ENCODE measurements at places on chromosomes 7 and 10. TPM values are rescaled to one million over a fixed set of nuclear protein-coding genes. Genes with fewer than 3 reads are reported as not detected.

Gene SMO
- 5.0 TPM for total RNA-seq

Gene GPR141
- total RNA-seq, result 0.38 TPM

Gene TNS3
- 43.2 TPM for total RNA-seq

Gene NODAL
- total RNA-seq, result not detected

Gene PDE1C
- 181 TPM for total RNA-seq

Gene ABCB4
- 5.0 TPM for total RNA-seq

Gene GUSB
- total RNA-seq, result 16.1 TPM

Gene SPDYE8
- not detected for total RNA-seq

Gene MBLAC1
- total RNA-seq, result 2.6 TPM

Gene GPR26
- not detected for total RNA-seq

Gene CXCL12
- 117 TPM for total RNA-seq

Gene EGR2
- total RNA-seq, result 0.19 TPM

Gene SLC13A1
- total RNA-seq, result not detected

Gene CFAP69
- total RNA-seq, result 1.3 TPM

Gene HHEX
- 2.6 TPM for total RNA-seq

Gene AFAP1L2
- 5.3 TPM for total RNA-seq

Gene COL17A1
- not detected for total RNA-seq

Gene SFTPA1
- 0.22 TPM for total RNA-seq

Gene MRC1
- total RNA-seq, result 27.0 TPM

Gene HELLS
- 1.6 TPM for total RNA-seq

Gene SLC39A12
- not detected for total RNA-seq

Gene FZD8
- 6.6 TPM for total RNA-seq

Gene ARMC3
- not detected for total RNA-seq

Gene NPY4R
- total RNA-seq, result not detected

Gene ACBD7
- not detected for total RNA-seq

Gene RNF133
- total RNA-seq, result 0.51 TPM

Gene CALHM3
- total RNA-seq, result not detected

Gene ASAH2
- total RNA-seq, result 2.9 TPM

Gene HOXA10
- not detected for total RNA-seq

Gene PLXDC2
- 12.2 TPM for total RNA-seq

Gene UBN2
- 11.9 TPM for total RNA-seq

Gene SPAM1
- total RNA-seq, result not detected

Gene OR6V1
- total RNA-seq, result not detected

Gene NKX2-3
- not detected for total RNA-seq

Gene LIPF
- not detected for total RNA-seq

Gene RTKN2
- total RNA-seq, result not detected

Gene CUBN
- 0.22 TPM for total RNA-seq

Gene ERVW-1
- total RNA-seq, result not detected

Gene KEL
- 0.43 TPM for total RNA-seq

Gene PAPOLB
- total RNA-seq, result 0.05 TPM

Gene SFRP5
- total RNA-seq, result 2.1 TPM

Gene ZSCAN21
- 6.9 TPM for total RNA-seq

Gene INA
- not detected for total RNA-seq

Gene DNA2
- total RNA-seq, result 2.0 TPM

Gene ZNF365
- total RNA-seq, result not detected

Gene TWIST1
- total RNA-seq, result 1.4 TPM

Measured in Right ventricle myocardium superior (tissue), 1 donor.